ENCODE measurements at places on chromosomes 6 and 20.

GRCh38 chr6:24054388-24054787 is 71.6 kb upstream of the NRSN1 start:
- no peak for DNase-seq

GRCh38 chr6:30360139-30360538 is 15.2 kb downstream of the RPP21 start:
- no peak for DNase-seq

GRCh38 chr6:113908801-113909200 is 51.7 kb downstream of the MARCKS start:
- no peak for DNase-seq

GRCh38 chr6:8059129-8059528 is 5.1 kb downstream of the BLOC1S5 start:
- DNase-seq = no peak

DNA sequence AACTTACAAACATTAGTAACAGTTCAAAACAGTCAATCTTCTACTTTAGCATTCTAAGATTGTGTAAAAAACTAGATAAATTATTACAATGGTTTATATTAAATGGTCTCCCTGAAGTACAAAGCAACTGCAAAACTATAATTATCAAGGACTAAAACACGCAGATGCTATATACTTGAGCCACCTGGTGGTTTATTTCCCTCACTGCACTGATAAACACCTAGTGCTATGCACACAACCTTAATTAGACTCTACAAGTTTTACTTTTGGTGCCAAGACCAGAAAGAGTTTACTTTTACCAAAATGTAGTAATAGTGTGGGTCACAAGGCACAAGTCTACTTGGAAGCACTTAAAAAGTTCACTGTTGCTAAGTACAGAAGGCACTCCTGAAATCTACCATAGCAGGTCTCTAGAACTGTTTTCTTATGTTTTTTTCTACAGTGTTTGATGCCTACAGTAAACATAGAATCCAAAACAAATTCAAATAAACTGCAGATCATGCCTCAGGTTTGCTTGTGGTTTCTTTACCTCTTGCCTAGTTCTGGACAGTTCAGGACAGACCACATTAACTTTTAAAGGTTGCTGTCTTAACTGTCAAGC is 49.2 kb downstream of the GMDS start:
- peak; percentile 29 for DNase-seq

GRCh38 chr6:138227316-138227781 is 9.1 kb upstream of the PBOV1 start:
- DNase-seq = no peak

DNA sequence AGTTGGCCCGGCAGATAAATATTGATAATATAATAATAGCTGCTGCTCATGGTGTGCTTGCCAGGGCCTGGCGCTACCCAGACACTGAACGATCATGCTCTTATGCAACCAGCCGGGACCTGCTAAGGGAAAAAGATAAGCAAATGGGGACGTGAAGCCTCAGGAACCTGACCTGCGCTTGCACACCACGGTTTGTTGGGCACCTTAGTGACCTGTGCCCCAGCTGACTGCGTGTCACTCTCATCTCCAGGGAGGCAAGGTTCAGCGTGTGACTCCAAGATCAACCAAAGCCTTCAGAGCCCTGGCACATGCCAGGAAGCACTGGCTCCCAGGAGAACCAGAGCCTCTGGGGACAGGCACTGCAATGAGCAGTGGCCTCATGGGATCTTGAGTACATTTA is 111.1 kb downstream of the AGPAT4 start:
- DNase-seq = no peak

- no peak for DNase-seq
Observed at GRCh38 chr20:18588574-18588933, 700 bp downstream of the DTD1 start.

- no peak for DNase-seq
Observed at GRCh38 chr6:18207949-18208348, 52.7 kb downstream of the KDM1B start.

DNA sequence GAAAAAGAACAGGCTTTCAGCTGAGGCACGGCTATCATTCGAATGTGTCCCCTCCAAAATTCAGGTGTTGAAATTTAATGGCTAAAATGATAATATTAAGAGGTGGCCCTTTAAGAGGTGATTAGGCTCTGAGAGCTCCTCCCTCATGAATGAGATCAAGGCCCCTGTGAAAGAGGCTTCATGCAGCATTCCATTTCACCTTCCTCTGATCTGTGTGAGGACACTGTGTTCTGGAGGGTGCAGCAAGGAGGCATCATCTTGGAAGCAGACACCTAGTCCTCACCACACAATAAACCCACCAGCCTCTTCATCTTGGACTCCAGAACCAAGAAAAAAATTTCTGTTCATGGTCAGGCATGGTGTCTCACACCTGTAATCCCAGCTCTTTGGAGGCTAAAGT is 56.4 kb downstream of the PPP1R14C start:
- no peak for DNase-seq

DNA sequence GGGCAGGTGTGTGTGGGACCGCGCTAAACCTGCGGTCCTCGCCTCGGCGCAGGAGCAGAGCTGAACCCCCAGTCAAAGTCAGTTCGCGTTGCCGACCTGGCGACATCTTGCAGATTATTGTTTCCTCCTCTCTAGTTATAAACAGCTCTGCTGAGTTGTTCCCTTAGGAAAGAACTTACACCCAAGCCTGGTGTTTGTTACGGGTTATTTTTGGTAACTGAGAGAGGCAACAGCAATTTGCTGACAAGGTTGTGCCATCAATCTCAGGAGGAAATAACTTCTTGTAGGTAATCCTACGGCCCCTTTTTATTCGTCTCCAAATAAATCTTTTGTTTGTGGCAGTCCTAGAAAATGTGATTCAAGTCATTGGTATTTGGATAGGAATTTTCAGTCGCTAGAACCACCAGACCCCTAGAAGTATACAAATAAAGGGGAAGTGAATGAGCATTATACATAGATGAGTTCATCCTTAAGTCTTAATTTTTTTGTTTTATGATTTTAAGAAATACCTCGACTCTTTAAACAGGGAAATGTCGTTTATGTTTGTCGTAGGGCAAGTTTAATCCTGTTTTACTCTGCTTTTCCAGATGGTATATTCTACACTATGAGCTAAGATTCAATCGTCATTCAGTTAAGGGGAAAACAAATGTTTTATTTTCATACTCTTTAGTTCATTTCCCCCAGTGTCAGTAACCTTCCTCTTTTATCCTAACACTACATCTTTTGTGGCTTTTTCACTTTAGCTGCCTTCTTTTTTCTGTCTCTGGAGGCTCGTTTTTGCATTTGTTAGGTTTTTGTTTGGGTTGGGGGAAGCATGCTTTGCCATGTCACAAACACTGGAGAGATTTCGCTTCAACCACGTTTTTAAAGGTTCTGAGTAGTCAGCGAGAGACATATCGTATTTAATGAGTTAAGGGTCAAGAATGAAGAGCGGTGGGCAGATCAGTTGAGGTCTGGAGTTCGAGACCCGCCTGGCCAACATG is 1.2 kb downstream of the PM20D2 start:
- DNase-seq = peak; percentile 9

- DNase-seq = no peak
Observed at GRCh38 chr6:110676396-110676795, 138.9 kb downstream of the CDK19 start.

- no peak for DNase-seq
Observed at GRCh38 chr6:159313018-159313417, 143.8 kb downstream of the FNDC1 start.

- DNase-seq = no peak
Observed at GRCh38 chr6:135833771-135834170, 17.7 kb upstream of the PDE7B start.

Measured in effector memory CD8-positive, alpha-beta T cell (primary cell).